PC-3 (cell line): ENCODE measurements at places on chromosomes 12 and 14. TPM values are rescaled to one million over a fixed set of nuclear protein-coding genes. Genes with fewer than 3 reads are reported as not detected.

KLRD1 gene
- 0.06 TPM in 1 of 2 replicates, not detected in the other for total RNA-seq

- H3K27ac ChIP-seq, result no peak overlapping the region
- no peak overlapping the region for H3K4me3 ChIP-seq
- H3K36me3 ChIP-seq, result peaks cover 81% of the 10 kb centered on the region
Observed at GRCh38 chr12:110289044-110289710, 8.1 kb downstream of the ATP2A2 start.

- no peak overlapping the region for H3K27ac ChIP-seq
- no peak overlapping the region for H3K4me3 ChIP-seq
- no peaks in the 10 kb centered on the region for H3K36me3 ChIP-seq
- H3K4me1 ChIP-seq, result peaks cover 9% of the 10 kb centered on the region; the same call in 1 of the 2 replicates
- H3K27me3 ChIP-seq, result no peaks in the 10 kb centered on the region
- DNase-seq, result peak; percentile 82
Observed at GRCh38 chr12:67441736-67442346, 172.7 kb downstream of the CAND1 start.

SIVA1 gene
- total RNA-seq, result 375 and 519 TPM in 2 replicates

DNA sequence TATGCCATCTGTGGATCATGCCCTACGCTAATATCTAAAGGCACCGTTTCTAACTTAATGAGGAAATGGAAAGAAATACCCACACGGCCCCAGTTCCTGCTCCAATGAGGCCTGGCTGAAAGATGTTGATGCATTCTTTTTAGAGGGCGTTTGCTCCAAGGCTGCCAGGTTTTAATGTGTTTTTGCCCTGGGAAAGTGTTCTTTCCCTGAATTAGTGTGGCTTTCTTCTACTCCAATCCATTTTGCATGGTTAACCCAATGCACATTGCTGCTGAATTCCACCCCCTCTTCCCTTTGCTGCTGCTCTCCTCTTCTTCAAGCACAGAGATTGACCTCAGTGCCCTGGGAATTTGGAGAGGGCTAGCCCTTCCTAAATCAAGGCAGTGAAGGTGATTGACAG lies 1.1 kb downstream of the MYF5 start:
- no peak overlapping the region for H3K27ac ChIP-seq
- H3K4me1 ChIP-seq, result no peaks in the 10 kb centered on the region
- peaks cover 67% of the 10 kb centered on the region for H3K27me3 ChIP-seq
- no peaks in the 10 kb centered on the region for H3K36me3 ChIP-seq

- no peaks in the 10 kb centered on the region for H3K4me1 ChIP-seq
- H3K27me3 ChIP-seq, result peaks cover 66% of the 10 kb centered on the region
- no peak overlapping the region for H3K4me3 ChIP-seq
- H3K36me3 ChIP-seq, result no peaks in the 10 kb centered on the region
- no peak overlapping the region for H3K27ac ChIP-seq
- peak; percentile 30 for DNase-seq
Observed at GRCh38 chr12:124233041-124233796, 61.7 kb upstream of the RFLNA start.
